Thoracic aorta (tissue), 2 donors: ENCODE measurements at places on chromosomes 5 and 9. TPM values are rescaled to one million over a fixed set of nuclear protein-coding genes. Genes with fewer than 3 reads are reported as not detected.

Gene CDX1
- total RNA-seq: not detected

Gene ZNG1F
- 25.0 TPM for total RNA-seq

Gene TXNDC8
- not detected for total RNA-seq

Gene C8G
- not detected for total RNA-seq

Gene PCDHGB6
- 9.5 TPM for total RNA-seq

Gene ZBED3
- 6.2 TPM for total RNA-seq

Gene SLC27A6
- total RNA-seq: 0.21 TPM

Gene FGD3
- total RNA-seq: 13.7 TPM

Gene PDE6A
- total RNA-seq: not detected

Gene HCN1
- not detected for total RNA-seq

Gene SLC25A46
- 46.2 TPM for total RNA-seq

DNA sequence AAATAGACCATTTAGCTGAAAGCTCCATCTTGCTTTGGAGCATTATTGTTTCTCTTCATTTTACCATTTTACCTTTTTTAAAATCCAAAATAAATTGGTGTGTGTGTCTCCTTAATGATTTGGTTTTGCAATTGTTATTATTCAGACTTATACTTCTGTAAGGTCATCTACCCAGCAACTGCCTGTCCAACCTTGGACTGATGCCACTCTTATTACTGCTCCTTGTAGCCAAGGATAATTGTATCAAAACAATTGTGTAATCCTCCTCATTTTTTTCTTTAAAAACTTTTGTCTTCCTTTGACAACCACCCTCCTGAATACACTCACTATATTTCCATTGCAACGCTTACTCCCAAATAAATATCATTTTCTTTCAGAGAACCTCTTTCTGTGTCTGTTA lies 30.3 kb upstream of the HMGCR start:
- no peak for DNase-seq

DNA sequence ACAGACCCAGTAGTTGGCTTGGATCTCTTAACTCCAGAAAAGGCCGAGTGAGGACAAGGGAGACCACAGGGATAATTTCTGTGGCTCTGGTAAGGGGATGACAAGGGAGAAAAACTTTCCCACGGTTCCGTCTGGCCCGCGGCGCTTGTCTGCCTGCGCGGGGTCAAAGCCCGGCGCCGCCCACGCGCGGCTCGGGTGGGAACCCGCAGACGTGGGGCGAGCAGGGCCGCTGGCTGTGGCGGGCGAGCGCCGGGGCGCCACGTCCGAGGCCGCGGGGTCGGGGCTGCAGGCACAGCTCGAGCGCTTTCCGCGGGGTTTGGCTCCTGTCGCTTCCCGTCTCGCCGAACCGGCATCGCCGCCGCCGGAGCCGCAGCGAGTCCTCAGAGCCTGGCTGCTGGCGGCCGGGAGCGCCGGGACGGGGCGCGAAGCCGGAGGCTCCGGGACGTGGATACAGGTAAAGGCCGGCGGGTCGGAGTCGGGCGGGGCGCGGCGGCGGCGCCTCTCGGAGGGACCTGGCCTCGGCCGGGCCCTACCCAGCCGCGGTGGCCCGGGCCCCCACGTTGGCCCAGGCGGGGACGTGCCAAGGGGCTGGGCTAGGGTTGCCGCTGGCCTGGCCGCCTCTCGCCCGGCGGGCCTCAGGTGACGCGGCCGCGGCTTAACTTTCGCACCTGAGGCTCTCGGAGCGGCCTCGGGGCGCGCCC lies at the start of gene RNF180:
TSS of gene RNF180 (plus strand) at position 344 of the 701 bp plus-strand sequence. CDS start 34,965 bp downstream, outside the sequence.
- DNase-seq: no peak

GRCh38 chr5:97797994-97798451 lies 615.0 kb upstream of the RIOK2 start:
- DNase-seq: no peak

DNA sequence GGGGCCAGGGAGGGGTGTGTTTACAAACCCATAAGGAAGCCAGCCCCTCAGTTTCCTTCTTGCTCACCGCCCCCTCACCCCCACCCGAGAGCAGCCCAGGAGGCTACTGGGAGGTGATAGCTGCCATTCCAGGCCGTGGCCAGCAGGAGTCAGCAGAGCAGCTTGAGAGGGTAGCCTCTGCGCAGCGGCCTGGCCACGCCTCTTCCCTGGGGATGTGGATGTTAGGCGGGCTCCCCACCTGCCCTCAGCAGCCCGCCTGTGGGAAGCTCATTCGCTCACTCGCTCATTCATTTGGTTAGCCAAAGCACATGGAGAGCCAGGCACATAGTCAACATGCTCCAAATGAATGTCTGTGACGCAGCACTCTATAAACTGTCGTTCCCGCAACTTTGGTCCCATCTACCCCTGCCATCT lies 6.1 kb upstream of the DPM2 start:
- peak; percentile 54 for DNase-seq

- DNase-seq: no peak
These were observed 50.2 kb upstream of the SLC30A5 start for GRCh38 chr5:69043655-69043996.

GRCh38 chr5:171869956-171870355 lies 84.3 kb downstream of the SMIM23 start:
- DNase-seq: no peak

DNA sequence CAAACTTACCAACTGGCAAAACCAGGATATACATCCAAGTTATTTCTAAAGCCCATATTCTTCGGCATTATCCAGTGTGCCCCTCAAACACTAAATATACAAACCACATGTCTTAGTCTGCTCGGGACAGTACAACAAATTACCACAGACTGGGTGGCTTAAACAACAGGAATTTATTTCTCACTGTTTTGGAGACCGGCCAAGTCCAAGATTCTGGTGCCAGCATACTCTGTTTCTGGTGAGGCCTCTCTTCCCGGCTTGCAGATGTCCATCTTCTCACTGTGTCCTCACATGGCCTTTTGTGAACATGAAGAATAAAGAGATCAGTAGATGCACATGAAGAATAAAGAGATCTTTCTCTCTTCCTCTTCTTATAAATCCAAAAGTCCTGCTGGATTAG lies 12.9 kb upstream of the SLCO6A1 start:
- DNase-seq: no peak

GRCh38 chr5:159441441-159441840 lies 111.2 kb upstream of the IL12B start:
- no peak for DNase-seq

DNA sequence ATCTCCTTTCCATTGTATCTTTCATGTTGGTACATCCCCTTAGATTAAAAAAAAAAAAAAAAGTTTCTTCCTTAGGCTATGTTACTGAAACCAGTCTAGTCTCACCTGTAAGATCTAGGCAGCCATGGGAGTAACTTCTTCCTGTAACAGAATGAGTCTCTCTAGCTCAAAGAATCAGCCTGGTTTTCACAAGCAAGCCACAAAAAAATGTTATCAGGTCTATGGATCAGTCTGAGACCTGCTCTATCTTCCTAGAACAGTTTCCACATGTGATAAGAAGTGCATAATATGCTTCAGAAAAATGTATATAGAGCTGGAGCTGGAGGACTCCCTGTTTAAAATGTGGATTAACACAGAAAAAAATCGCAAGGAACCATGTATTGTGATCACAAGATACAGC lies 53.8 kb downstream of the ARRDC3 start:
- no peak for DNase-seq

GRCh38 chr9:111897601-111898137 lies 1.1 kb downstream of the UGCG start:
- DNase-seq: no peak

GRCh38 chr5:126054577-126055347 lies 368.4 kb upstream of the GRAMD2B start:
- no peak for DNase-seq

DNA sequence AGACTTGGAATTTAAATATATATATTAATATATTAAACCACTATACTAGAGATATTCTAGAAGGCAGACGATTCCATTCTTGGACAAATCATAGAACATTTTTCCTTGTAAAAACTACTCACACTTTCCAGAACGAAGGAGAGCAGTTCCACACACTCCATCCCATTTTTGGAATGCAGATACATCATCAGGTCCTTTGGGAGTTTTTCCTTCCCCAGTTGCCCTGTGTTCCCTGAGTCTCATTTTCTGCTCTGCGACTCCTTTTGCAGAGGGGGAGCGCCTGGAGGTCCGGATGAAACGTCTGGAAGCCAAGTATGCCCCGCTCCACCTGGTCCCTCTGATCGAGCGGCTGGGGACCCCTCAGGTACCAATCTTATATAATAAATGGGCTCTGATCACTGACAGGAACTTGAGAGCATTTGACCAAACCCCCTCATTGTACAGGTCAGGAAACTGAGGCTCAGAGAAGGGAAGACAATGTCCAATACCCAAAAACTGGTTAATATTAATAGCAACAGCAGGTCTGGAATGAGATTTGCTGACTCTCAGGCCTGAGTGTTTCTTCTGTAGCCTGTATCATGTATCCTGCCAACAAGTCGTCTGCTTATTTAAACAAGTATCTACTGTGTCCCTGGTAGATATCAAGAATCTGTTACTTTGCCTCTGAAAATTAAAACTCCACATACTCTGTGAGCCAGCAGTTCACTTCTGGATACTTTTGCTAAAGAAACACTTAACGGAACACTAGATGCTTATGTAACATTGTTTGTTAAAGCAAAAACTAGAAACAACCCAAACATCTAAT lies 76.8 kb upstream of the NIPAL4 start:
- DNase-seq: no peak

DNA sequence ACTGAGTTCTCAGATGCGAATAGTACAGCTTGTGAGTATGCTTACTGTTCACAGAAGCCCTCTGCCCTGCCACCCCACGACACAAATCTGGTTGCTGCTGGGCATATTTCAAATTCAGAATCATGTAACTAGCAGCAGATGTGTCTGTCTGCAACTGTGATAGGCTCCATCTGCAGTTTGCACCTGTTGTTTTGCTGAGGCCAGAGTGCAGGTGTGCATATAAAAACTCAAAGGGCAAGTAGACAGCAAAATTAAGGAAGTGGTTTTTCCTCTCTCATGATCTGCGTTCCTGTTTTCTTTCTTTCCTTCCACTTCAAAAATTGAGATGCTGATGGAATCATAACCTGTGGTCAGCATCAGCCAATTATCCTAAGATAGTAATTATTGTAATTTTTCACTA lies 1000.5 kb downstream of the PTPRD start:
- no peak for DNase-seq

- no peak for DNase-seq
These were observed 4.6 kb downstream of the TEX53 start for GRCh38 chr9:114652776-114653555.

DNA sequence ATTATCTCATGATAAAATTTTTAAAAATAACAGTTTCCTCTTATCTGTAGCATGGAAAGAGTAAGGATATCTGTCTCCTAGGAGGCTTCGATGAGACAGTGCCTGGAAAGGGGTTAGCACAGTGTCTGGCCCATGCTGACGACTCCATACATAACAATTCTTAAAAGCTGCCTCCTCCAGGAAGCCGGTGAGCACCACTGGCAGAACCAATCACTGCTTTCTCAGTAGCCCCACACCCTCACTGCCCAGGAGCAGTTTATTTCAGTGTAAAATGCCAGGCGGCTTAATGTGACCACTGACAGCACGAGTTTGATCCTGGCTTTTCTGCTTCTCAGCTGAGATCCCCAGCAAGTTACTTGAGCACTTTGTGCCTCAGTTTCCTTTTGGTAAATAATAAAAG lies 1.2 kb upstream of the NIPAL4 start:
- DNase-seq: no peak

- no peak for DNase-seq
These were observed 28.3 kb downstream of the LEAP2 start for GRCh38 chr5:132901730-132902129.

- DNase-seq: no peak
These were observed at the start of gene CCNI2 for GRCh38 chr5:132746954-132747615. TSS of gene CCNI2 (plus strand) at chr5:132747426. CDS start at chr5:132747496, 70 bp downstream.

DNA sequence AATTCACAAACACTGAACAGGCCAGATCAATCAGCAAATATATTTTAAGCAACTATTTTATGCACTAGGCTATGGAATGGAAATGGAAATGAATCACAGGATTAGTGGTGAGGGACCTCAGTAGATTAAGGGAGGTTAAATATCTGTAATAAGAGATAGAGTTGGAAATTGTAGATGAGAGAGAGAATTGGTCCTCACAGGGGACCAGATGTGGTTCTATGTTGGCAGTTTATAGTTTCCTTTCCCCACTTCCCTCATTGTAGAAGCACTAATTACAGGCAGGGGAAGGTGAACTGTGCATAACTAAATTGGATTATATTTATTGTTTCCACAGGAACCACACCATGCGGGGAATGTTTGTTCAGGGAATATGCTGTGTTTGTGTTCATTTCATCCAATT lies 496.2 kb downstream of the ARHGEF28 start:
- DNase-seq: no peak

GRCh38 chr5:32566319-32567111 lies 18.8 kb upstream of the SUB1 start:
- no peak for DNase-seq

DNA sequence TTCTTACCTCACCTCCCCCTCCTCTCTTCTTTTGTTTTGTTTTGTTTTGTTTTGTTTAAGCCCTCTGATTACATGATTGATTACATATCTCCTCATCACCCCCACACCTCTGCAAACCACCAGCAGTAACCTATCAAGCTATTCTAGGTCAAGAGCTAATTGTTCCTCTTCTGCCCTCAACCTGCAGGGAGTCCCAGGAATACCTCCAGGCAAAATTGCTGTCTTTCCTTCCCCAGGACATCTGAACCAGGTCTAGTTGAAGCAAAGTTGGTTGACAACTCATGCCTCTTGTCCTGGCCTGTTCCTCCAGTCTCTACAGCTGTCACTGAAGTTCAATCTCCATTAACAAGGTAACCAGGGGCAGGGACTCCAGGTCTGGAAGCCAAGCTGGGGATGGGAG lies 80.0 kb upstream of the PTGER4 start:
- no peak for DNase-seq

DNA sequence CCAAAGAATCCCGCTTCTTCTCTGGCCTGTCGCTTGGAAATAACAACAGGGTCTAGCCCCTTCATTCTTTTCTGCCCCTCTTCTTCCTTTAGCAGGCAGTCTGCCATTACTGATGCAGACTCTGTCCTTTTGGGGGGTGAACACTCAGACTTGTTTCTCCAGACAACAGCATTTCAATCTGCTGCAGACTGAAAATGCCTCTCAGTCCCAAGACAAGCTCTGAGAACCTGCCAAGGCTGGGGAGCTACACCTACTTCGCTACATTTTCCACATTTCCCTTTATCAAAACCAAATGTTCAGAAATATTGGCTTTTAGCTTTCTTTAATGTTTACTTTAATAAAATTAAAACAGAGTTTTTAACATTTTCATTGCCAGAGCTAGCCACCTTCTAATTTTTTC lies 152.4 kb downstream of the MPDZ start:
- DNase-seq: no peak

GRCh38 chr9:108108280-108108851 lies 618.8 kb upstream of the KLF4 start:
- no peak for DNase-seq

DNA sequence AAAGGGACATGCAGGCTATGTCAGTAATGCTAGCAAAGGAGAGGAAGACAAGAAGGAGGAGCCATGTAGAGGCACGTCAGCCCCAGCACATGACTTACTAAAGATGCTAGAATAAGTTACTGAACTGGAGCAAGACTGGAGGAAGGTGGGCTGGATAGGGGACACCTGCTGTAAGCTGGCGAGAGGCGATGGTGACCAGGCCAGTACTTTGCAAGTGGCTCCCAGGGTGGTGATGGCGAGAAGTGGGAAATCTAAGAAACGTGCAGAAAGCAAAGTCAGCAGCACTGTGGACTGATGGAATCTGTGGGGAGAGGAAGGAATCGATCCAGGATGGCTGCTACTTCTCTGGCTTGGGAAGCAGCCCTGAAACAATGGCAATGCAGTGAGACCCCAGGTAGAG lies 617.1 kb upstream of the ADAMTS16 start:
- no peak for DNase-seq

GRCh38 chr5:179825655-179826182 lies 5.0 kb downstream of the SQSTM1 start:
- DNase-seq: no peak
